ENCODE measurements at places on chromosomes 2 and 18.

DNA sequence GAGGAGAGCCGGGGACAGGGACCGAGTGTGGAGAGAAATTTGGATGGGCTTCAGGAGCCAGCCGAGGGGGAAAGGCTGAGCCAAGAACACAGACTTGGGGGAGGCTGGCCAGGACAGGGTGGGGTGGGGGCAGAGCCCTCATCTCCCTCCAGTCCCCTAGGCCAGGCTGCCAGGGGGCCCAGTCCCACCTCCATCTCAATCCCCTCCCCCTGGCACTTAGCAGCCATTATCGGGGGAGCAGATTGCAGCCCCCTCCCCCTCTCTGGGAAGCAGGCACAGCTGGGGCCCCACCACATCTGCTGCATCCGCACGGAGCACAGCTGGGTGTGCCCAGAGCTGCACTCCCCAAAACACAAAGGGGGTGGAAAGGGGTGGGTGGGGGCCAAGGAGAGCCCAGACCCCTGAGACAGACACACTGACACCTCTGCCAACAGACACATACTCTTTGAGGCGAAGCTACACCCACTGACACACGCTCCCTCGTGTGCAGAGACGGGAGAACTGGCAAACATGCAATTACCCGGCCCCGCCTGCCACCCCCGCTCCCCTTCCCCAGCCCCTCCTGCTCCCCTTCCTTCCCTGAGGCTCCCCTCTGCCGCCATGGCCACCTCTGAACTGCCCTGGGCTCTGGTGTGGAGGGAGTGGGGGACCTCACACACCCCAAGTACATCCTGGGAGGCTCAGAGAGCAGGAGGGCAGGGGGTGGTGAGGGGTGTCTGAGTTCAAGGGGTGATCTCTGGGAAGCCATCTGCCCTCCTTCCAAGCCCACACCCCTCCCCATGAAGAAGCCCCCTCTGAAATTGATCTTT, 5.1 kb upstream of the ASIC4 start:
- peaks cover 30% of the 10 kb centered on the region for H3K27me3 ChIP-seq
- DNase-seq = no peak
- H3K4me1 ChIP-seq = peaks cover 41% of the 10 kb centered on the region
- H3K36me3 ChIP-seq = no peaks in the 10 kb centered on the region

DNA sequence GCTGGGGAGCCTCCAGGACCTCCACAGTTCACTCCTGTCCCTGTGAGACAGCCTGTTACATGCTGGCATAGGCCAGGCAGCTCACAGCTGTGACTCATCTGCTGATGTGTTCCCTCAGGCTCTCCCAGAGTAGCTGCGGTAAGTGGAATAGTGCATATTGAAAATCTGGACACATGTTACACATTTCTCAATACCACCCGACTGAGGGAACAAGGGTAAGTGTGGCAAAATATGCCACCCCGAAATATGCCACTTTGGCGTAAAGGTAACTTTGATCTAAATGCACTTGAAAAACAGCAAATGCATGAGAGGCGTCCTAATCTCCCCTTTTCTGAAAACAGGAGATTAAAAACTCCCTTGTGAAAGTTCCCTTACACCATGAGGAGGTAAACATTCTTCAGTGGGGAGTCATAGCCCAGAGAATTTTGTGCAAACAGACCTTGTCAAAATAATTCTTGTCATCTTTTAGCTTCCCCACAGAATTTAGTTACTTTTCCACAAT, 557.9 kb downstream of the CCDC85A start:
- no peak for DNase-seq
- H3K27ac ChIP-seq = no peak overlapping the region
- H3K36me3 ChIP-seq = no peaks in the 10 kb centered on the region
- H3K4me3 ChIP-seq = no peak overlapping the region
- H3K27me3 ChIP-seq = peaks cover 2% of the 10 kb centered on the region

- H3K4me3 ChIP-seq = no peak overlapping the region
- H3K27me3 ChIP-seq = peaks cover 3% of the 10 kb centered on the region
- H3K4me1 ChIP-seq = peaks cover 16% of the 10 kb centered on the region
- no peaks in the 10 kb centered on the region for H3K36me3 ChIP-seq
- DNase-seq = no peak
These were observed 218.2 kb downstream of the NDUFA10 start for GRCh38 chr2:239806758-239807434.

- H3K27me3 ChIP-seq = peaks cover 64% of the 10 kb centered on the region
- H3K4me3 ChIP-seq = peak overlapping the region; percentile 93
- H3K27ac ChIP-seq = no peak overlapping the region
- no peak for DNase-seq
These were observed 852 bp upstream of the KCNH7 start for GRCh38 chr2:162839419-162839818.

DNA sequence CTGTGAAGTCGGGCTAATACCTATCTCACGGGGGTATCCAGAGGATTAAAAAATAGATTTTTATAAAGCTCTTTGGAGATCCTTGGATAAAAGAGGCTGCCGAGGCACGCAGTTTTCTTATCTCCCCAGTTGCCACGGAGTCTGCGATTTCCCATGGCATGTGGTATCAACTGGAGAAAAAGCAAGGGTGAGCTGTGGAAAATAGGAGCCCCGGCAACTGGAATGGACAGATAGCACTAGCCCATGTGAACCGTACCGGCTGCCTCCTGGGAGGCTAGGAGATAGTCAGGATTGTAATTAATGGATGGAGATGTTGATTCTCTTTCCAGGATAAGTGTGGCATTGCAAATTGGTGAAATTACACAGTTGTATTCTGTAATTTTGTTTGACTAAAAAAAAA, 407.6 kb upstream of the KCNH7 start:
- peaks cover 18% of the 10 kb centered on the region for H3K4me1 ChIP-seq
- no peak for DNase-seq
- no peak overlapping the region for H3K27ac ChIP-seq
- no peaks in the 10 kb centered on the region for H3K27me3 ChIP-seq
- H3K4me3 ChIP-seq = no peak overlapping the region

DNA sequence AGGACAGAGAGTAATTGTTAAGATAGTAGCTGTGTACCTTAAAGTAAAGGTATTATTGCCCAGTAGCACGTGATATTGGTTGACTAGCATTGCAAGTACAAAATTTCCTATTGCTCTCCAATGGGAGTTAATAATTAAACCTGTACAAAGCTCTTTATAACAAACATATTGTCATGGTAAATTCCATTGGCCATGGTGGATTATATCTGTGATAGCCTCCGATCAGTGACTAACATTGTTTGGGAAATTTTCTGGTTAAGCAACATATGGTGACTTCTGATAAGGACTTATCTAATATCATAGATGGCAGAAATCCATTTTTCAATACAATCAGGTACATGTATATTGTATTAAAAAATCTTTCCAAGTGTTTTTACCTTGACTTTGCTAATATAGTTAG, 360.8 kb downstream of the DCC start:
- DNase-seq = no peak
- no peak overlapping the region for H3K27ac ChIP-seq
- H3K36me3 ChIP-seq = peaks cover 4% of the 10 kb centered on the region
- peaks cover 8% of the 10 kb centered on the region for H3K27me3 ChIP-seq

DNA sequence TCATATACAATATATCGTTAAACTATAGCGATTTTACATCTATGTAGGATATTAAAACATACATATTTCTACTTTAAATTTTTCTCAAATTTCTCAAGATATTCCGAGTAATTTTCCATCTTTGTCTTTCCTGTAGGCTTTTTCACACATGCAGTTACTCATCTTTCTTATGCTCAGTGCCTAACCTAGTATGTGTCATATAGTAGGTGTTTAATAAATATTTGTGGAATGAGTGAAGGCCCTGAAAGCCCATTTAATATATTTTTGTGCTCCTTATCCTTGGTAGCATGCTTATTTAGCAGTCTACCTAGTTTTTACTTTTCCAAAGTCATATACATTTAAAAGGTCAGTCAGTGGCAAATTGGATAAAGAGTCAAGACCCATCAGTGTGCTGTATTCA, 67.3 kb downstream of the ITGB6 start:
- no peaks in the 10 kb centered on the region for H3K36me3 ChIP-seq
- no peak overlapping the region for H3K27ac ChIP-seq
- no peak for DNase-seq
- no peaks in the 10 kb centered on the region for H3K4me1 ChIP-seq
- H3K27me3 ChIP-seq = no peaks in the 10 kb centered on the region

GRCh38 chr2:122794100-122794499, 1038.6 kb downstream of the TSN start:
- H3K27me3 ChIP-seq = no peaks in the 10 kb centered on the region
- H3K36me3 ChIP-seq = peaks cover 2% of the 10 kb centered on the region
- no peak overlapping the region for H3K27ac ChIP-seq
- peaks cover 7% of the 10 kb centered on the region for H3K4me1 ChIP-seq

DNA sequence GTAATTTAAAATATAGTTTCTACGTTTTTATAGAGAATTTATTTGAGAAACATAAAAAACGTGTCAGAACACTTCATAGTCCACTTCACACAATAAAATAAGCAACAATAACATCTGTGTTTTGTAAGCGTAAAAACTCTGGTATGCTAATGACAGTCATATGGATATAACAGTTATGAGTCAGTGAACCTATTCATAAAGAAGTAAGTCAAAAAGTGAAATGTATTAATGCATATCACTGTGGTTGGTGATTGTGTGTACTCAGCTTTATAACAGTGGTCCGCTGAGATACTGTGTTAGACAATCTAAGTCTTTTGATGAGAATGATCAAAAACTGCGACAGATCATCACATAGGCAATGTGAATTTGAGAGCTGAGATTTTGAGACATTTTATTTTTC, 153.2 kb downstream of the WDR7 start:
- no peaks in the 10 kb centered on the region for H3K27me3 ChIP-seq
- H3K4me1 ChIP-seq = peaks cover 5% of the 10 kb centered on the region
- peaks cover 3% of the 10 kb centered on the region for H3K36me3 ChIP-seq
- no peak overlapping the region for H3K27ac ChIP-seq

- no peaks in the 10 kb centered on the region for H3K4me1 ChIP-seq
- H3K4me3 ChIP-seq = no peak overlapping the region
- peaks cover 39% of the 10 kb centered on the region for H3K36me3 ChIP-seq
- peaks cover 12% of the 10 kb centered on the region for H3K27me3 ChIP-seq
- no peak for DNase-seq
These were observed 172.8 kb downstream of the ANTXR1 start for GRCh38 chr2:69185807-69186206.

GRCh38 chr2:45554742-45555140, 56.3 kb downstream of the SRBD1 start:
- H3K4me3 ChIP-seq = no peak overlapping the region
- peak overlapping the region; percentile 43 for H3K27ac ChIP-seq
- H3K27me3 ChIP-seq = no peaks in the 10 kb centered on the region
- peaks cover 6% of the 10 kb centered on the region for H3K36me3 ChIP-seq
- no peak for DNase-seq

DNA sequence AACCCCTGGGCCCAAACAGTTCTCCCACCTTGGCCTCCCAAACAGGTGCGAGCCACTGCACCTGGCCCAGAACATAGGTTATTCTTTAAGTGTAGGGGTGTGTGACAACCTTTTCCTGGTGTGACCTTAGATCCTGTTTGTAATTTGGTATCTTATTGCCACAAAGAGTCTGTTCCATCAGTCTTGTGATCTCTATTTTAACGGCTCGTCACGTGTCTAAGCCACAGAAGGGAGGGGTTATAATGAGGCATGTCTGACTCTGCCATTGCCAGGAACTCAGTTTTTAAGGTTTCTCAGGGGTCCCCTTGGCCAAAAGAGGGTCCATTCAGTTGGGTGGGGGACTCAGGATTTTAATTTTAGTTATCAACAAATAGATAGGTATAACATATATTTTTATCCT, 4.4 kb upstream of the ALS2 start:
- DNase-seq = no peak
- no peak overlapping the region for H3K27ac ChIP-seq
- H3K27me3 ChIP-seq = peaks cover 24% of the 10 kb centered on the region
- peaks cover 14% of the 10 kb centered on the region for H3K4me1 ChIP-seq
- no peaks in the 10 kb centered on the region for H3K36me3 ChIP-seq
- H3K4me3 ChIP-seq = no peak overlapping the region

DNA sequence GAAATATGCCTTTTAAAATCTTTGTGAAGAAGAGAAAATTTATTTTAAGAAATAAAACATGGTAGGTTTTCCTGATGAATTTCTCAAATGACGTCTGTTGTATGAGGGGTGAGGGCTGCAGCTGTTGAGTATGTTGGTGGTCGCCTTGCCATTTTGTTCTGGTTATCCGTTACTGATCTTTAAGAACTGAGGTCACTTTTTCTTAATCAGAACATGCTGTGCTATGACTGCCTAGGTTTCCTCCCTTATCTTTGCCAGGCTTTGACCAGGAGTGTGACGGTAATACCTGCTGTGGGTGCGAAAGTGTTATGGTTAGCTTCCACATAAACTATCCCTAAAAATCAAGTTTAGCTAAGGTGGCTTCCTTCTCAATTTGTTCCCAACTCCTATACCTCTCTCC, 176.9 kb downstream of the DIS3L2 start:
- no peak for DNase-seq
- H3K36me3 ChIP-seq = peaks cover 4% of the 10 kb centered on the region
- no peaks in the 10 kb centered on the region for H3K4me1 ChIP-seq
- H3K4me3 ChIP-seq = no peak overlapping the region
- H3K27me3 ChIP-seq = no peaks in the 10 kb centered on the region

DNA sequence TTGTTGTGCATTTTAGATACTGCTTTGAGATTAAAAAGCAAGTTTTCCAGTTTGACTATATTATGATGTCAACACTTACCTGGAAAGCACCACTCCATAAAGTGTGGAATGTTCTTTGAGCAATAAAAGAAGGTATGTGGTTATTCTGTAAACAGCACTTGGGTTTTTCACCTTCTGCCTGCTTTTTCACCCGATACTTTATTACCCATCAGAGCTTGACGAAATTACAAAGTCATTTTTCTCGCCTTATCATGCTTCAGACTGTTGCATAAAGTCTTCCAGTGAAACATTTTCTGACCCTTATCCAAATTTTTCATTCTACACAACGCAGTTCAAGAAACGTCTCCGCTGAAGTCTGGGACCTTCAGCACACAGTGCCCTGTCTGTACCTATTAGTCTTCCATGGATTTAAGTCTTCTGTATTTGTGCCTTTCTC, 25.2 kb downstream of the CAB39 start:
- H3K27ac ChIP-seq = no peak overlapping the region
- H3K27me3 ChIP-seq = no peaks in the 10 kb centered on the region
- peaks cover 3% of the 10 kb centered on the region for H3K36me3 ChIP-seq
- no peaks in the 10 kb centered on the region for H3K4me1 ChIP-seq
- H3K4me3 ChIP-seq = no peak overlapping the region
- no peak for DNase-seq

DNA sequence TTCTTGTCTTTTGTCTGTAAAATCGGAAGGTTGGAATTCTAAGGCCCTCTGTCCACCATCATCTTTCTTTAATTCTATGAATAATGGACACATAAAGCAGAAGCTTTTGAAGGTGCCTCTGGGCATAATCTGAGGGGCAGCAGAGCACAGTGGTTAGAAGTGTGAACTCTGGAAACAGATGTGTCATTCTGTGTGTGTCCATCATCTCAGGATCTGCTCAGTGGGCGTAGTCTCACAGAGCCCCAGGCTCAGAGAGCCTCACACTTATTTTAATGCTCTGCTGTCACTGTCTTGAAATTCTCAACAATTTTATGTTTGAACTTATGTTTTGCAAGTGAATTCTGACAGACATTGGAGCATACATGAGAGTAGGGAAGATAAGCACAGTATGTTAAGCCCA, 31.0 kb upstream of the CCDC93 start:
- no peak overlapping the region for H3K4me3 ChIP-seq
- H3K27ac ChIP-seq = no peak overlapping the region
- peaks cover 63% of the 10 kb centered on the region for H3K27me3 ChIP-seq
- H3K36me3 ChIP-seq = no peaks in the 10 kb centered on the region

GRCh38 chr2:65186872-65187851, 40.5 kb upstream of the ACTR2 start:
- H3K27me3 ChIP-seq = no peaks in the 10 kb centered on the region
- peaks cover 7% of the 10 kb centered on the region for H3K4me1 ChIP-seq
- no peak overlapping the region for H3K27ac ChIP-seq
- DNase-seq = peak; percentile 80
- no peaks in the 10 kb centered on the region for H3K36me3 ChIP-seq

All from neural crest cell (in vitro differentiated cells).